8988T (cell line): ENCODE measurements at places on chromosomes 11 and 22.

- no peak for DNase-seq
These were observed 2.3 kb downstream of the PCF11 start for GRCh38 chr11:83158965-83159901.

- DNase-seq = no peak
These were observed 10.2 kb upstream of the MS4A12 start for GRCh38 chr11:60482361-60482760.

GRCh38 chr11:9565822-9566560 is 7.5 kb upstream of the WEE1 start:
- DNase-seq = peak; percentile 56

DNA sequence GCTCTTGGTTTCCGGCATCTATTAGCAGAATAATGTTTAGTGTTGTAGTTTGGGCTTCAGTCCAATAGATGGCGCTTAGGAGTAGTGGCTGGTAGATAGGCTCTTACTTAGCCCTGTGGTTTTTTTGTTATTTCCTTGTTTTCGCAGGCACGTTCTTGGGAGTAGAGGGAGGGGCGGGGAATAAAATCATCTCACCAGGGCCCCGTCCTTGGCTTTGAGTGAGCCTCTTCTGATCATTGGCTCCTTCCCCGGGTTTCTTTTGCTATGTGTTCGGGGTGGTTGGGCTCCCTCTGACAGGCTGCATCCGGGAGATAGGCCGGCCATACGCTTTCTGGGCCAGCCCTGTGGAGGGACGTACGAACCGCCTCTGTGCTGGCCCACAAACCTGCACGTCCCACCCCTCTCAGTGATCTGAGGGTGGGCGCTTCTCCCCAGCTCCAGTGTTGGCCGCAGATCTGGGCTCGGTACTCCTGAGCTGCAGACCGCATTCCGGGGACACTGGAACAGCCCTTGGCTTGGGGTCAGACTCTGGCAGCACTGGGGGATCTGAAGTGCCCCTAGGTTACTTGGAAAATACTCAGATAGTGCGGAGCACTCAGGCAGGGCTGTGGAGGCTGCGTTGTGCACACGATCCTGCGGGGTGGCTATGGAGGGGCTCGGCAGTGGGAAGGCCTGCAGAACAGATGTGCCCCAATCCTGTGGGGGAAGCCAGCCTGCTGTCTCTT is 217.0 kb downstream of the DYNC2H1 start:
- DNase-seq = peak; percentile 15

GRCh38 chr11:9775398-9775779 is 111.5 kb downstream of the SWAP70 start:
- DNase-seq = no peak

GRCh38 chr11:1193326-1194230 is 29.3 kb upstream of the MUC5B start:
- DNase-seq = no peak
